Activated CD4-positive, alpha-beta T cell treated with anti-CD3 and anti-CD28 coated beads for 24 hours (primary cell): ENCODE measurements at places on chromosomes 1 and 21.

DNA sequence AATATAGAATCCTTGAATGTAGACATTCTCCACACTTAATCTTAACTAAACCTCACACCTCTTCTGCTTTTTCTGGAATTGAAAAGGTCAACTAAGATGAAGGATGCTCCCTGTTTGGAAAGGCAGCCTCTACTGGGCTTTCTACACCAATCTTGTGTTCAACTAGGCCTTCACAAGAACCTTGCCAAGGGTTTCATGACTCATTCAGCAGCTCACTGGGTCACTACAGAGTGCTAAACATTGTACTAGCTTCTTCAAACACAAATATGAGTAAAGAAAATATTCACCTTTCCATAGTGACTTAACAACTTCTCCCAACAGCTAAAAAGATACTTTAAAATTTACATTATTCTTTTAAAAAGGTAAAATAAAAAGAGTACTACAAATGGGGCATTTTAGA is 135.3 kb upstream of the PRMT6 start:
- DNase-seq, result no peak

GRCh38 chr1:201732351-201732750 is 96.6 kb upstream of the IPO9 start:
- DNase-seq, result no peak

DNA sequence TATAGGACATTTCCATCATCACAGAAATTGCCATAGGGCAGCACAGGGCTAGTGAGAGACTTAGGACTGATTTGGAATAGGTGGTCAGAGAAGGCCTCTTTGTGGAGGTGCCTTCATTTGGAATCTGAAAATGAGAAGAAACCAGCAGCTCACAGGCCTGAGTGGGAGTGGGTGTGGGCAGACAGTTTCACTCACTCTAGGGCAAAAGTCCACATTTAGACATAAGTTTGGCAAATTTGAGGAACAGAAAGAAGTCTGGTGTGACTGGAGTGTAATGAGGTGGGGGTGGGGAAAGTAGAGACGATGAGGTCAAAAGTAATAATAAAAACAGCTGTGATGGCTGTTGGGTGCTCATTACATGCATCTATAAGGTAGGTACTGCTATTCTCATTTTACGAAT is 22.4 kb upstream of the BCAR3 start:
- DNase-seq, result no peak

DNA sequence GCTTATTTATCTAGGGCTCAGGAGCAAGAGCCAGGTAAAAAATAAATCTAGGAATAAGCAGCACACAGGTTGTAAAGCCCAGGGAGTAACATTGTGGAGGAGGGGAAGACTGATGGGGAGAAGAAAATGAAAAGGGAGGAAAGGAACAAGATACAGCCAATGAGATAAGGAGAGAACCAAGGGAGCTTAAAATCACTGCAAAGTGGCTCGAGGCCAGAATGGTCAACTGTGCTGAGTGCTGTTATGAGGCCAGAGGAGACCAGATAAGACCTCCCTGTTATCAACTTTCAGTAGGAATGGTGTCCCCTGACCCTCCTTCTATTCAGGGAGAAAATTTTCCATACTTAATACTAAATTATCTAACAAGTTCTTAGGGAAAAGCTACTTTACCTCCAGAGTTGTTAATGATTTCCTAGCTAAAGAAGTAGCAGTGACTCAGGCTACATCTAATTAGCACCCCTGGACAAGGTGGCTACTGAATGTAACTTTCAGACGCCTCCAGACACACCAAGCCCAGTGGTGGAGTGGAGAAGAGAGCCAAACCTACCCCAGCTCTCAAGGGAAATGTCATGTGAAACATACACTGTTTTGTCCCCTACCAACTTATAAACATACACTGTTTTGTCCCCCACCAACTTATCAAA is 25.5 kb downstream of the ENAH start:
- DNase-seq, result no peak

DNA sequence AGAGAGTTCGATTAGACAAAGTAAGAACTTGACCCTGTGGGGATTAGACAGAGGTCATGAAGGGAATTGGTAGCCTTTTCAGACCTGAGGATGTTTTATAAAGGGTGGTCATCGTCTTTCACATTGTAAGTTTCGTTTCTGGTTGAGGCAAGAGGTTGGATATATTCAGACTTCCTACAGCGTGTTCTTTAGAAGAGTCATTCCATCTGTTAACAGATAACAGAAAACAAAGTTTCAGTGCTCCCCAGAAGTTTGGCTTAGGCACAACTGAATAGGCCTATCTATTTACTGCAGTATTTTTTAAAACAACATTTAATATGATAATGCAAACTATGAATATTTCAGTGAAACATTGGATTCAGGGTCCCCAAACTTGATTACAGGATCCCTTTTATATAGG is 17.1 kb upstream of the IVNS1ABP start:
- DNase-seq, result no peak

GRCh38 chr1:22880174-22880601 is 92.5 kb downstream of the LACTBL1 start:
- DNase-seq, result no peak

DNA sequence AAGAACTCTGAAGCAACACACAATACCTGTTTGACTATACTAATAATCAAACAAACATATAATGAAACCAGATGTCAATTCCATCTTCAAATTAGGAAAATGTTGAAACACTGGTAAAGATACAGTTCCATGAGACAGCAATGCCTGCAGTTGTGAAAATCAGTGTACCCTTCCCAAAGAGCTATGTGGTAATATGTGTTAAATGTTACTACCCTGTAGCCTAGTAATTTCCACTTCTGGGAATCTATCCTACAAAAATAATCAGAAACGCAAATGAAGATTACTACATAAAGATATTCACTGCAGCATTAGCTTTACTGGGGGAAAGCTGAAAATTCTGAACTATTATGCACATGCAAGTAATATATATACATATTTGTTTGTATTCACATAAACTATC is 16.9 kb downstream of the GLIS1 start:
- DNase-seq, result no peak

GRCh38 chr21:36579898-36580297 is 100.0 kb upstream of the CLDN14 start:
- no peak for DNase-seq

DNA sequence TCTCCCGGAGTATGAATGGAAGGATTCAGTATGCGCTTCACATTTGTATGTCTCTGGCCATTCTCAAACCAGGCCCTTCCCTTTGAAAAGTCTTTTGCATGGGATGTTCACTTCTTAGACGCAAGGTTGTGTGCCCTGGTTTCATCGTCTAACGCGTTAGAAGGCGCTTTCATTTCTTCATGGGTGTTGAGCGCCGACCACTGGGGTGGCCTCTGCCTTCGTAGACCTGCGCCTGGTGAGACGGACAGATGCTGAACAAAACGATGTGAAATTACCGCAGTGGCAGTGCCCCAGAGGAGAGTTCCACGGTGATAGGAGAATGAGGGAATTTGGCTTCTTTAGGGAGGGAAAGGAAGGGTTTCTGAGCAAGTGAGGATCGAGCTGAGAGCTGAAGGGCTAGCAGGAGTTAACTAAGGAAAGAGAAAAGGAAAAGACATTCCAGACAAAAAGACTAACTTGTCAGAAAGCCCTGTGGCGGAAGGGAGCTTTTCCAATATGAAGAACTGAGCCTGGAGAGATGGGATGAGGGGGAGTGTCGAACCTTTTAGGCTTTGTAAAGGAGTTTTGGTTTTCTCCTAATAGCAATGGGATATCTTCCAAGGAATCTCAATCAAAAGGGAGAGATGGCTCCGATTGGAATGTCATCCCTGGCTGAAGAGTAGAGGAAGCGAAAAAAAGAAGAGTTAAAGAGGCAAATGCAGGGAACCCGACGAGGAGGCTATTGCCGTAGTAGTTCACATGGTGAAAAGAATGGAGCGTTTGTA is 951 bp downstream of the GGPS1 start:
- no peak for DNase-seq

DNA sequence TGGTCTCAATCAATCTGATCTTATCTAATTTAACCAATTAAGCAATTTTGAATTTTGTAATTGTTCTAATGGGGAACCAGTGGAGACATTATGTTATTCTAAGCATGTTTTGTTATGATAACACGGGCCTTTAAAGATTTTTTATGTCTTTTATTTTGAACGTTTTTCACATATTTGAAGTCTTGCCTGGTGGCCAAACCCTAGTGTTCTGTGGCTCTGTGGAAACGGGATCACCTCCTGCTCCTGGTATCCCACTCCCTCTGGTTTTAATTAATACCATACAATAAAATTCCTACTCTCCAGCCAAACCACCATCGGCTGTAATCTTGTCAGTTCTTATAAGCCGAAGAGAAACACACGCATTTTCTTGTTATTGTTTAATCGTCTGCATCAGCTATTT is 22.9 kb upstream of the LMO4 start:
- no peak for DNase-seq

DNA sequence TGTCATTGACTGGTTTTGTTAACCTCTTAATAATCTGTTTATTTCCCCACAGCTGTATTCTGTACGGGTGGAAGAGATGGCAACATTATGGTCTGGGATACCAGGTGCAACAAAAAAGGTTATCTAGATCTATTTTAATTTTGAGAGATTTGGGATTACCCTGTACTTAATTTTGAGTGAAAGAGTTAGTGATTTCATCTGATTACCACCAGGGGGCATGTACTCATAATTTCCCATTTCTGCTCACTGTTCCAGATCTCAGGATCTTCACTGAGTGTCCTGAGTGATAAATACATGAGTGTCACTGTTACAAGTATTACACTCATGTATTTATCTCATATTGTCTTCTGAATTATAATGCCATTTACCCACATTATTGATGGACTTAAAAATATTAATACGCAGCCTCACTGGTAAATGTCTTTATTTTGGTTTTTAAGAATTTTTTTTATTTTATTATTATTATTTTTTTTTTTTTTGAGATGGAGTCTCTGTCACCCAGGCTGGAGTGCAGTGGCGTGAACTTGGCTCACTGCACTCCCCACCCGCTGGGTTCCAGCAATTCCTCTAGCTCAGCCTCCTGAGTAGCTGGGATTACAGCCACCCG is 27.4 kb downstream of the DTL start:
- no peak for DNase-seq

- DNase-seq, result no peak
Observed at GRCh38 chr1:83547901-83548300, 451.0 kb downstream of the TTLL7 start.

DNA sequence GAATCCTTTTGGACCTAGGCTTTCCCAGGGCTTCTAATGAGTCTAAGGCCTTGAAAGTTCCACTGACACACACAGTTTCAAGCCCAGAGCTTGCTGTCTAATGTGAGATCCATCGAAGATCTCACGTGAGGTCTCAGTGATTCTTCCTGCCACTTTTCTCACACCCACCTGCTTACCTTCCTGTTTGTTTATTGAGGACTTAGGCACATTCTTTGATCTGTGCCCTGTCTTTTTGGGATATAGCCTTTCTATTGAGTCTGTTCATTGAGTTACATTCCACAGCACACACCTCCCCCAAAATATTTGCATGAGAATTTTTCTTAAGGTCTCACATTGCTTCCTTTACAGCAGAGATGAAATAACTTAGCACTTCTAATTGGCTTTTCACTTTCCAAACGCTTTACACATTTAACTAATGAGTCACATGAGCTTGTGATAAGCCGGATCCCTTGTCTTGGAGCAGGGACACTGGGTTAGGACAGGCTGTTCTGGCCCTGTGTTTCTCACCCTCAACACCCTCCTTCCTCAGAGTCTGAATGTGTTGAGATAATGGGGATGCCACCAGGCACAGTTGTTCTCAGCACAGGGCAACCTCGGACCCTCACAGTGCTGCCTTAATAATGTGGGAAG is 288.3 kb downstream of the TM2D1 start:
- no peak for DNase-seq

- DNase-seq, result no peak
Observed at GRCh38 chr1:202622388-202622787, 87.9 kb downstream of the SYT2 start.

DNA sequence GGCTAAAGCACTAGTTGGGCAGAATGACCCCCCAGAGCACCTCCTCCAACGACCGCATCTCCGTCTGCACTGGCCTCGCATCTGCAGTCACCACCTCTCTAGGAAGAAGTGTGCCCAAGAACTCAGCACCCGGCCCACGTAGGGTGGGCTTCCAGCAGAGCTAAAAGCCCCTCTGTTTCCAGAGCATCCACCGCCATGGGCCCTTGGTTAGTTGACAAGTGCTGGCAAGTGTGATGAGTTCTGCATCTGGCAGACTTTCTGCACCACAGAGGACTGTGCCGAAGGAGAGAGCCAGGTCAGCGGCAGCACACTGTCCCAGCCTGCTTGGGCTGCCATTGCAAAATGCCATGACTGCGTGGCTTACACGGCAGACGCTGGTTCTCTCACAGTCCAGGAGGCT is 76.4 kb upstream of the COL6A1 start:
- no peak for DNase-seq

DNA sequence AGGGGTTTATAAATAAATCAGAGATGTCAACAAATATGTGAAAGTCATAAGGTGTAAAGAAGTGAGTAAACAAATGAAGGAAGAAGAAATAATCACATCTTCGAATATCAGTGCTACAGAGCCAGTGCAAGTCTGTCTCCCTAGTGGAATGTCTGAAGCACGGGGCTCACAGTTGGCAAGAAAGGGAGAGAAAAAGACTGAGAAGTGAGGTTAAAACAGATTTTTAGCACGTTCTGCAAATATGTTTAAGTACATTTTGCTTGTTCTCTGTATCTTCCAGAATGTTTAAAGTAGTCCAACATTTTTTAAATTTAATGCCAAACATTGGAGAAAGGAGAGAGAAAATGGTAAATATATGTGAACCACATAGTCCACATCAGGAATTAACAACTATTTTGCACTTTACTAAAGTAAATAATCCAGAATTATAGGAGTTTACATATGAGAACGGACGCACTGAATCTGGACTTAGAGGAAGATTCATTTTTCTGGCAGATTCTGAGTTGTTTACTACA is 682.4 kb downstream of the LTN1 start:
- no peak for DNase-seq

DNA sequence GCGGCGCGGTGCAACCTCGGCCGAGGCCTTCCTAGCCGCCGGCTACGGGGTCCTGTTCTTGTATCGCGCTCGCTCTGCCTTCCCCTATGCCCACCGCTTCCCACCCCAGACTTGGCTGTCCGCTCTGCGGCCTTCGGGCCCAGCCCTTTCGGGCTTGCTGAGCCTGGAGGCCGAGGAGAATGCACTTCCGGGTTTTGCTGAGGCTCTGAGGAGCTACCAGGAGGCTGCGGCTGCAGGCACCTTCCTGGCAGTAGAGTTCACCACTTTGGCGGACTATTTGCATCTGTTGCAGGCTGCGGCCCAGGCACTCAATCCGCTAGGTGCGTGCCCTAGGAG is 379 bp downstream of the PPCS start:
- DNase-seq, result peak; percentile 38
